ENCODE measurements at places on chromosomes 6 and 20.

GRCh38 chr6:136284909-136285308 is 4.7 kb downstream of the BCLAF1 start:
- DNase-seq, result no peak

GRCh38 chr6:14361297-14361696 is 243.7 kb downstream of the CD83 start:
- no peak for DNase-seq

DNA sequence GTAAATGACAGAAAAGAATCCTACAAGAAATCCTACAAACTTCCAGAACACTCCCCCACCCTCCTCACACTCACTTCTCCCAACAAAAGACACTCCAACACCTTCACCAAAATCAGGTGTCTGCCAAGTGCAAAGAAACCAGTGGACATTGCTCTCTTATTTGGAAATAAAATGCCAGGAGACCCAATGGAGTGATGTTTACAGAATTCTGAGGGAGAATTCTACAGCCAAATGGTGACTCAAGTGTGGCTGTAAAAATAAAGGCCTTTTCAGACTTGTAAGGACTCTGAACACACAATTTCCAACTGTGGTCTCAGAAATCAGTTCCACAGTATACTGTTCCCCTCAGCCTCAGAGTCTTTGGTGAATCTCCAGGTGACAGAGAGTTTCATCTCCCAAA is 109.6 kb upstream of the CARMIL1 start:
- no peak for DNase-seq

GRCh38 chr6:75993236-75994162 is 79.0 kb downstream of the IMPG1 start:
- no peak for DNase-seq

GRCh38 chr6:16108921-16109658 is 19.8 kb upstream of the MYLIP start:
- peak; percentile 31 for DNase-seq

DNA sequence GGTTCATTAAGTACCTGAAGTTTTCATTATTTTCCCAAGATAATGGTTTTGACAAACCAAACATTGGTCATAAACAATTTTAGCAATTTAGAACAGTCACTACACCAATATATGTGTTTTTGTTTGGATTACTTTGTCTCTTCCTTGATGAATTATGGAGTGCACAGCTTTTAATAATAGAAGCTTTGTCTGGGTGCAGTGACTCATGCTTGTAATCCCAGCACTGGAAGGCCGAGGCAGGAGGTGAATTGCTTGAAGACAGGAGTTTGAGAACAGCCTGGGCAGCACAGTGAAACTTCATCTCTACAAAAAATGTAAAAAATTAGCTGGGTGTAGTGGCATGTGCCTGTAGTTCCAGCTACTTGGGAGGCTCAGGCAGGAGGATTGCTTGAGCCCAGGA is 89.4 kb upstream of the ANKEF1 start:
- DNase-seq, result no peak

DNA sequence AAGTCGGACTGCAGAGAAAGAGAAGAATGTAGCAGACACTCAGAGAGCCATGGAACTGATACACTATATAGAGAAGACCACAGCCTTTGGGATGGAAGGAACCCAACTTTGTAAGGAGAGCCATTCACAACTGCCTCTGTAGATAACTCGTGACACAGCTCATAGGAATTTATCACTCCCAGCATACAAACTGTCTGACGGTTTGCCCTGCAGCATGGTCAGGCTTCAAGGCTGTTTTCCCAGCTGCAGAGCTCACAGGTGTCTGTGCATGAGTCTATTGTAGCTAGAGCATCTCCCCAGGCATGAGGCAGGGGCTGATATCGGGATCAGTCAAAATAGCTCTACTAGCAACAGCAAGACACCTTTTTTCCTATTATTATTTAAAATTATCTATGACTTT is 130.5 kb upstream of the DTNBP1 start:
- no peak for DNase-seq

GRCh38 chr20:36919715-36920333 is 31.7 kb downstream of the SAMHD1 start:
- DNase-seq, result no peak

DNA sequence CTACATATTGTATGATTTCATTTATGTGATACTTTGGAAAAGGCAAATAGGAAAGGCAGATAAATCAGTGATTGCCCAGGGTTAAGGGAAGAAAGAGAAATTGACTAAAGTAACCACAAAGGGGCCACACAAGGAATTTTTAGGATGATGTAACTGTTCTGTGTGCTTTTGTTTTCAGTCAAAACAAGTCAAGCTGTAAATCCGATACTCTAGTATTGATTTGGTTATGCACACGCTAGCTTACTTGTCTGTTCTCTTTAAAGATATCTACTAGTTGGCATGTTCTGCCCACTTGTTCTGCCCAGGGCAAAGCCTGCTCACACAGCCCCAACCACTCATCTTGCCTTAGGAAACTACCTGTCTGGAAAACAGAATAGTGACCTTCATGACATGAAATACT is 6.4 kb downstream of the FBXL4 start:
- DNase-seq, result no peak

- no peak for DNase-seq
Observed at GRCh38 chr20:38034108-38034649, 633 bp downstream of the RPRD1B start.

GRCh38 chr6:105607636-105608621 is 205.0 kb upstream of the PREP start:
- DNase-seq, result no peak

DNA sequence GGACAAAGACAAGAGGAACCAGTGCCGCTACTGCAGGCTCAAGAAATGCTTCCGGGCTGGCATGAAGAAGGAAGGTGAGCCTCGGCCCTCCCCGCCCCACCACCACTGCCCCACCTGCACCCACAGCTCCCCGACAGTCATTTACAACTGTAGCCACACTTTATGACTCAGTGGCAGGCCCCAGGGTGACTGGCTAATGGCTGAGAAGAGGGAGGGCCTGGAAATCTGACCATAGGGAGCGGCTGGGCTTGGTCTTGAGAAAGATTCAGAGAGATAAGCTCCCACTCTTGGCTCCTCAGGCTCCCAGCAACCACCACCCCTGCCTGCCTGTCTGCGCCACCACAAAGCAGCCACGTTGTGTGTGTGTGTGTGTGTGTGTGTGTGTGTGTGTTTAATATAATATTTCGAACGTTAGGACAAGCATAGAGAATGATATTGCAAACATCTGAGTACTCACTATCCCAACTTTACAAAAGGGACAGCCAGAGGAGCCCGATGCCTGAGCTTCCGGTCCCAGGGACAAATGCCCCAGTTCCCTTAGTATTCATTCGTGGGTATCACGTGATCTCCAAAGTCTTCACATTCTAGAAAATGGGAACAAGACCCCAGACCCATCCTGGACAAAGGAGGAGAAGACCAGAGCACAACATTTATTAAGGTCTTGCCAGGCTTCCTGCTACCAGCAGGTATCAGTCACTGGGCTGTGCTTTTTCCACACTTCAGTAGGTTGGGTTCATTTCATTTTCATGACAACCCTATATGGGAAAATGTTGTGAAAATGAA is 52.1 kb downstream of the HNF4A start:
- DNase-seq, result no peak

GRCh38 chr20:58714340-58714922 is 21.8 kb downstream of the NPEPL1 start:
- DNase-seq, result peak; percentile 34

DNA sequence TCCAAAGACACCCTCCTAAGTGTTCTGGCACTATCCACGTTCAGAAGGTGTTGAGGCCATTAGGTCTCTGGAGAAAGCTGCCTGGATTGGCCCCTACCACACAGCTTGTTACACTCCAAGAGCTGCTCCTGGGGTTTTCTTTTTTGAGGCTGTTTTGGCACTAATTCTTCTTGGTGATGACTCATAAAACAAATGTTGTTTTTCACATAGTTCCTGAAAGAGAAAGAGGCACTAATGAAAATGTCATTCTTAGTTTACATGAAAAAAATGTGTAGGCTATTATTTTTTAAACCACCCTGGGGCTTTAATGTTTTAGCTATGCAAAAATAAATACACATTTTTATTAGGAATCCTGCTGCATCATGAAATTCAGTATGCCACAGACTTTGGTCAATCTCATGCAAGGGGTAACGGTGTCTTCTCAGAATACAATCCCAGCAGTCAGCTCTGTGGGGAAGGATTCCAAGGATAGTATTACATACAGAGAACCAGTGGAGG is 38.1 kb downstream of the TBPL1 start:
- no peak for DNase-seq

DNA sequence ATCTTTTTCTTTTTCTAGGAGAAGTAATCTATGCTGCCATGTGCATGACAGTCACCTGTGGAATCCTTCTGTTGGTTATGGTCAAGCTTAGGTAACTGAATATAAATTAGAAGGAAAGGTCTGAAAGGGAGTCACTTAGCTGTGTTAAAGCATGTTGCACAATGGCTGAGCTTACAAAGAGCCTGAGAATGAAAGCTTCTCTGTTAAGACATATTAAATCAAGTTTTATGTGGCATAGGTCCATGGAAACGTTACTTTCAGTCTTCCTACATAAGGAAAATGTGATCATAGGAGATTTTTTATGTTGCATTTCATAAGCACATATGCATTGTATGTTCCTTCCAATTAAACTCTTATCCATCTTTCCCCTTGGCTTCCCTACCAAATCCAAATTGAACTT is 72.1 kb downstream of the GFRAL start:
- no peak for DNase-seq

DNA sequence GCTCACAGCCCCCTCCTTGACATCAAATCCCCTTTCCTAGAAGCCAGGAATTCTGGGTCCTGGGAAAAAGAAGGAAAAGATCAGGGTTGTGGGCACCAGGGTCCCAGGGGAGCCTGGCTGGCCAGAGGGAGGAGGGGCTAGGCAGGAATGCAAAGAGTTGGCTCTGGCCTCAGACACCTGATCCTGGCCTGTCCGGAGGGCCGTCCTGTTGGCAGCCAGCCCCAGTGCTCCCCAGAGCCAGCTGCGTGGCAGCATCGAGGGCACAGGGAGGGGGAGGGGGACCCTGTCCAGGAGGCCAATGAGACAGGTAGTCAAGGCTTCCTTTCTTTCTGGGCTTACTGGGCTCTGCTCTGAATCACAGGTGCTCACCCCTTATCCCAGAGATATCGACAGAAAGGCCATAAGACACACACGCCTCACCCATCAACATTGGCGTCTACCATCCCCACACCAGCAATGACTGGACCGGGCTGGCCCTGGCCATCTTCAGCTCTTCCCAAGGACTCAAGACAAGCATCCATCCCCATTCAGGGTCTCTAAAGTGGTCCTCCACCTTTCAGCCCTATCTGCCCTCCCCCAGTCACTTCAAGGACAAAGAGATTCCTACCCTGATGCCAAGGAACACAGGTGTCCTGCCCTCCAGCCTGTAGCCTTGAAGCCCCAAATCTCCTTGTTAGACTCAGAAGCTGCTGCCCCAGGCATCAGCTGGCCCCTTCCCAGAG is 723 bp downstream of the COL11A2 start:
- peak; percentile 74 for DNase-seq

DNA sequence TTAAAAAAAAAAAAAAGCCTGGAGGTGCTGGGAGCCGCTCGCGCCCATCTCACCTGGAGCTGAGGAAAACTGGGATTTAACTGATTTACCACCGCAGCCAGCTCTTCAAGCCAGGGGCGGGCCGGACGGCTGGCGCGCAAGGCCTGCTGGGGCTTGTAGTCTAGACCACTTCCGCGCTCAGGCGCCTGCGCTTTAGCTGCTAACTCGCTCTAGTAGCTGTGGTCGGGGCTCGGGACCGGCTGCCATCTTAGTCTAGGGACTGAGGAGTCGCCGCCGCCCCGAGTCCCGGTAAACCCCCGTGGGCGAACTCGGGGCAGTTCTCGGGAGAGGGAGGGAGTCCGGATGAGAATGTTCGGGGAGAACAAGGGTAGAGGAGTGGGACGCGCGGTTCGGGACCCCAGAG is at the start of gene ITCH:
TSS of gene ITCH (plus strand) at position 212 of the 403 bp plus-strand sequence. CDS start 30,539 bp downstream, outside the sequence.
- peak; percentile 97 for DNase-seq

DNA sequence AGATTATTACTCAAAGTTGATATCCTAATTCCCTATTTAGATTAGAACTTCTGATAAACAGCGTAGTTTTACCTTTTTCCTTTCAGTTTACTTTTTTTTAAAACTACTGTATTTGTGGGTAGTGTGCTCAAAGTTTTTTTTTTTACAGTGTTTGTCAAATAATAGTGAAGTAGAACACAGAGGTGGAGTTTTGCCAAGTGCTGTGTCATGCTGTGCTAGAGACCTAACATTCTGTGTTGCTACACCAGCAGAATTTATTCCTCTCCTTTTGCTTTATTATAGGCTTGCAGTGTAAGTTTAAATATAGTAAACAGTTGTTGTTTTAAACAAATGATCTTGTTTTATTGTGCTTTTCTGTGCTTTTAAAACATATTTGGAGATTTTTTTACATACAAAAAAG is 125.4 kb downstream of the HIVEP1 start:
- peak; percentile 74 for DNase-seq

DNA sequence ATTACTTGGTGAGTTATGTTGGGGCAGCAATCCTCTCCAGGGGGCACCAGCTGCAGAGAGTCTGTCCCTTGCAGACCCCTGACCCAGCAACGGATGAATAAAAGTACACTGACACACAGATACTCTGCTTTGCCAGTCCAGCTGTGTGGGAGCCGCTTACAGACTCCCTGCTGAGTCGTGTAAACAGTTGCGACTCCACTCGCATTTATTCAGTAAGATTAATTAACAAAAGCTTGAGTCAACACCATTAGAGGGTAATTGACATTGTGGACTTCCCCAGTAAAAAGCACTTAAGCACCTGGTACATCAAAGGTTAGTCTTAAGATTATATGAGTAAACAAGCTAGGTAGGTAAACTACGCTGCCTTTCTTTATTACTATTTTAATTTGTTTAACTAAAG is 92.0 kb upstream of the TMEM181 start:
- DNase-seq, result no peak

- DNase-seq, result no peak
Observed at GRCh38 chr6:162976141-162976540, 248.4 kb downstream of the PACRG start.

DNA sequence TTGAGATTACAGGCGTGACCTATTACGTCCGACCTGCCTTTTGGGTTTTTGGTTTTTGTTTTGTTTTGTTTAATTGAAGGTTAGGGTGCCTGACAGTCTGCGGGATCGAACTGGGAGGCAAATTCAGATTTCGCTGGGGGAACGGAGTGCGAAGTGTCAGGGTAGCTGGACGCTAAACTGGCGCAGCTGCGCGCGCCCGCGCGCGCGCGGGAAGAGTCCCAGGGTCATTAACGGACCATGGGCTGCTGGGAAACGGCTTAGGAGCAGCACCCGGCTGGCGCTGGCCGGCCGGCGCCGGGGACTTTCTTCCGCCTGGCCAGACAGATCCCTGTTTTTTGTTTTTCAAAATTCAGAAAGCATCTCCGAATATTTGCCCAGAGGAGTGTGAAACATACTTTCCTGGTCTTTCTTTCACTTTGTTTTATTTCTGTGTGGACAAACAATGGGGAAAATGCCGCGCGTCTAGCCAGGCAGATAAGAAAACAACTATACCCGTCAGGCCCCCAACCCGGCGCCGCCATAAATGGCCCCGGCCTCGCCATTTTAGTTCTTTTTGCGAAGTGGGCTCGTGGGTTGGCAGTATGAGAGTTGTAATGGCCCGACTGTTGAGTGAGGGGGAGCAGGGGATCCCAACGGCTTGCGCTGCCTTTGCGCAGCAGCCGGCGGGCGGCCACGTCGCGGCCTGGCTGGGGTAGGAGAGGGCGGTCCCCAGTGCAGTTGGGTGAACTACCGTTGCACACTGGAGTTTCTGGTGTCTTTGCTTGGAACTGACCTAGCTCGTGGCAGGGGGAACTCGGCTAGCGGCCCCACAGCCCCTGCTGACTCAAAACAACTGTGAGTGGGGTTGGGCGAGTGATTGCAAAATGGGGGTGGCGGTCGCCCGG is 7.1 kb downstream of the HSPA1B start:
- DNase-seq, result peak; percentile 95
